ENCODE measurements at places on chromosomes 16 and 17. TPM values are rescaled to one million over a fixed set of nuclear protein-coding genes. Genes with fewer than 3 reads are reported as not detected.

GRCh38 chr16:31078597-31079341 is 4.5 kb downstream of the ZNF646 start:
- H3K4me1 ChIP-seq: 0 out of 2 replicates have a peak, but pooled peaks cover 4% of the 10 kb centered on the region
- DNase-seq: no peak
- H3K27ac ChIP-seq: no peak overlapping the region
- peaks cover 6% of the 10 kb centered on the region for H3K36me3 ChIP-seq
- no peak overlapping the region for H3K4me3 ChIP-seq

DNA sequence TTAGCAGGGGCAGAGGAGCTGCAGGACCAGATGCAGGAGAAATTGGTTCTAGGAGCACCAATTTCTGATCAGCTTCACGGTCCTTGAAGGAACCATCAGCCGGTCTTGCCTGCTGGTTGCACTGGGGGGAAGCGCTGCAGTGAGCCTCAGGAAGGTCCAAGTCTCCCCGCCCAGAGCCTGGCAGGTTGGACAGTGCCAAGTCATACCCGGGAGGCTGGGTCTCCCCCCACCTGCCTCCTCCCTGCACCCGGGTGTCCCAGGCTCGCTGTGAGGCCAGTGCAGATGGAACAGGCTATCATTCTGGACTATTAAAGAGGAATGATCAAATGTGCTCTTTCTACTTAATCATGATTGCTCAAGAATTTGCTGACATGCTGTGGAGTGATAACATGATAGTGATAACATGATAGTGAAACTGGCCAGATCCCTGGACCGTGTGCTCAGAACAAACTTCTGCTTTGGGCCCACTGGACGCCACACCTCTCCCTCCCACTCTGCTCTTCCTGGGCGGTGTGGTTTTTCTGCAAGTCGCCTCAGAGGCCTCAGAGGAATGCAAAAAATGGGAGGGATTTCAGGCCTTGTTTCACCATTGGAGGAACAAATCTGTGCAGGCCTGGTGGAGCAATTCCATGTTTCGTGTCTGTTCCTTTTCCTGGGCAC is 236.0 kb downstream of the IRF8 start:
- H3K27ac ChIP-seq: no peak overlapping the region
- no peaks in the 10 kb centered on the region for H3K36me3 ChIP-seq
- no peaks in the 10 kb centered on the region for H3K4me1 ChIP-seq
- no peak overlapping the region for H3K4me3 ChIP-seq
- H3K27me3 ChIP-seq: 0 out of 2 replicates have a peak, but pooled peaks cover 3% of the 10 kb centered on the region
- DNase-seq: no peak

DNA sequence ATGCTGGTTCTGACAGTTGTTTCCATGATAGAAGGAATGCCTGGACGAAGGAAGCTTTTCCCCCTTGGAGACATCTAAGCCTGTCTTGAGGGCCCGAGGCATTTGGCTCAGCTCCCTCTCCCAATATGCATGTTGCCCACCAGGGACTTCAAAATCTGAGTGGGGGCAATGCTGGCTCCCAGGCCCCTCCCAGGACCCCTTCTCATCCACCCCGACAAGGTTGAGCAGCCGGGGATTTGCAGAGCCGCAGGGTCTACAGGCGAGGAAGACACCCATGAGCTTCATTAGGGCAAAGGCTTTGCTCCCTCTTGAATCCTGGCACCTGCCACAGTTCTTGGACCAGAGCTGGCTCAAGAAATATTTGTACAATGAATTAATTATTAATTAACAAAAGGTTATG is 25.1 kb upstream of the DNAH17 start:
- no peaks in the 10 kb centered on the region for H3K27me3 ChIP-seq
- H3K27ac ChIP-seq: no peak overlapping the region
- peaks cover 5% of the 10 kb centered on the region for H3K4me1 ChIP-seq
- H3K36me3 ChIP-seq: no peaks in the 10 kb centered on the region
- H3K4me3 ChIP-seq: no peak overlapping the region

DNA sequence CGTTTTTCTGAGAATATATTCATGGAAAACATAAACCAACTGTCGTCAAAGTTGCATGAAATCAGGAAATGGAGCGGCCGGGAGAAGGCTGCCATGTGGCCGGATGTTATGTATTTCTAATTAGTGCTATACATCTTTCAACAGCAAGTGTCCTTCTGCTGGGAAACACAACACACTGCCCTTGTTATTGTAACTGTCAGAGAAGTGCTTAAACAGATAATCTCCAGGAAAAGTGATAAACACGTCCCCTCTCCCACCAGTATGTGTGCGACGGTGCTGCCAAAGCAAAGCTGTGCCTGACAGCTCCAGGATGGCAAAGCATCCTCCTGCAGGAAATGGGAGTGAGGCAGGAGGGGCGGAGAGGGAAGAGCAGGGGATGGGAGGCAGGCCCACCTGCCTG is 111.8 kb downstream of the SMG6 start:
- no peak overlapping the region for H3K27ac ChIP-seq
- H3K27me3 ChIP-seq: no peaks in the 10 kb centered on the region
- no peaks in the 10 kb centered on the region for H3K36me3 ChIP-seq
- no peak overlapping the region for H3K4me3 ChIP-seq

SLC13A2 gene
- total RNA-seq: not detected

SPATA22 gene
- total RNA-seq: not detected

- no peaks in the 10 kb centered on the region for H3K36me3 ChIP-seq
Measured at GRCh38 chr16:76956841-76957240, 234.1 kb upstream of the MON1B start.

FASN gene
- total RNA-seq: 956 TPM

GRIN2A gene
- 12.3 TPM for total RNA-seq
